Naive thymus-derived CD8-positive, alpha-beta T cell (primary cell): ENCODE measurements at places on chromosomes 3 and 15.

- H3K36me3 ChIP-seq: peaks cover 6% of the 10 kb centered on the region
- H3K4me3 ChIP-seq: no peak overlapping the region
- no peak overlapping the region for H3K27ac ChIP-seq
- H3K27me3 ChIP-seq: peaks cover 15% of the 10 kb centered on the region
- H3K4me1 ChIP-seq: peaks cover 6% of the 10 kb centered on the region
These were observed 44.7 kb upstream of the C2CD4B start for GRCh38 chr15:62209821-62210220.

GRCh38 chr3:124650798-124651197 is 79.5 kb upstream of the UMPS start:
- no peak overlapping the region for H3K27ac ChIP-seq
- no peaks in the 10 kb centered on the region for H3K4me1 ChIP-seq
- peaks cover 12% of the 10 kb centered on the region for H3K27me3 ChIP-seq
- no peaks in the 10 kb centered on the region for H3K36me3 ChIP-seq

DNA sequence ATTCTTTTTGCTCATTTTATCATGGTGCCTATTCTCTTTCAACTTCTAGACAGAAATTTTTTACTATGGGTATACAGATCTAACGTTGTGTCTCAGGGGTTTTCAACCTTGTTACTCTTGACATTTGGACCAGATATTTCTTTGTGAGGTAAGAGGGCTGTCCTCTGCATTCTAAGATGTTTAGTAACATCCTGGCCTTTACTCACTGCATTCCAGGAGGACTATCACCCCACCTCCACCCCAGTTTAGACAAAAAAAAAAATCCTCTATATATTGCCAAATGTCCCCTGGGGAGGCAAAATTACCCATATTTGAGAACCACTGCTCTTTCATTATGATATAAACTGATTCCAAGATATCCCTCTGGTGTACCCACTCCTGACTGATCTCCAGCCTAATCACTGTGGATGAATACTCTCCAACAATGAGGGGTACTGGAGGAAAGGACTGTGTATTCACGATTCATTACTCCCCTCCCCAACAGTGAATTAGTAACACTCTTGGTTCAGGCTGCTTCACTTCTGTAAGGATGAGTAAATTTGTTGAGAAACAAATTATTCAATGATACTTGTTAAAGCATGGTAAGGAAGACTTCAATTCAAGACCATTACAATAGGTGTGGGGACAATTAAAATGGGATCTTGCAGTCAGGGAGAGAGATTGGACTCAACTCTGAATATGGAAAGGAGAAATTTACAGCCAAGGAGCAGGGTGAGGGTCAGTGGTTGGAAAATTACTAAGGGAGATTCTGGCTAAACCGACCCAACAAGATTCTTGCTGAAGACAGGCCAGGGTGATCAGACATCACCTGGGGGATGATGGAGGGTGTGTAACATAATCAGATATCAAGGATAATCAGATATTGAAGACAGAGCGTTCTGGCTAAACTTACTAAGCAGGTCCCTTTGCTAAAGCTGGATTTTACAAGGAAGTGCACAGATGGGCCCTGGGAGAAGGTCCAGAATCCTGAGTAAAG is 123.8 kb upstream of the DAZL start:
- no peak for DNase-seq
- no peak overlapping the region for H3K4me3 ChIP-seq
- no peaks in the 10 kb centered on the region for H3K4me1 ChIP-seq
- no peaks in the 10 kb centered on the region for H3K27me3 ChIP-seq
- peaks cover 31% of the 10 kb centered on the region for H3K36me3 ChIP-seq

DNA sequence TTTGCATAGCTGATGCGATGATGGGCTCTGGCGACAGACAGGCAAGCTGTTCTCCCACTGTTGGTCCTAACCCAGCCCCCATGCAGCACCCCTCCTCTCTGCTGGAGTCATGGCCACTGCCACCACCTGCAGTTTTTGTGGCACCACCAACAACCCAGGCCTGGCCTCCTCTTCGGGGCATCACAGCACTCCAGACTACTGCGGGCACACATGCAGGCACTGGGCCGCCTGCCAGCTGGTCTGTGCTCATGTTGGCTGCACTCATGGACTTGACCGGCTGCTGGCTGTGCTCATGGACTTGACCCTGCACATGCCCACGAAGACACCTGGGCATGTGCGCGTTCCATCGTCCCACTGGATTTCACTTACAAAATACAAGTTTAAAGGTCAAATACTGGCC is 130.9 kb upstream of the TMEM108 start:
- H3K4me1 ChIP-seq: no peaks in the 10 kb centered on the region
- no peaks in the 10 kb centered on the region for H3K36me3 ChIP-seq
- no peak for DNase-seq
- no peak overlapping the region for H3K27ac ChIP-seq
- no peak overlapping the region for H3K4me3 ChIP-seq

DNA sequence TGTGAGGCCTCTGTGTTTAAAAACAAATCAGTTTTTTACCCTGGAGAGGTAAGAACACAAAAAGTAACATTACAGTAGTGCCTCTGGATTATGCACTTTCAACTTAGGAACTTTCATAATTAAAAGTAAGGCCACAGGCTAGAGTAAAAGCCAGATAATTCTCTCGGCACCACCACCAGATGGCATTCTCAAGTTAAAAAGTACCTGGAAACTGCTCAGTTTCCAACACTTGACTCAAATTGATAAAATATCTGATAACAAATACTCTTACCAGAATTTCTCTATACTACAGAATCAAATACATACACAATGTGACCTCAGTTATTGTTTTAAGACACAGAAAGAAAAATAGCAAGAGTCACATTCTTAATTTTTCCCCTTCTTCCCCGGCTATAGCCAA is 19.9 kb downstream of the SPICE1 start:
- no peak overlapping the region for H3K4me3 ChIP-seq
- peak; percentile 15 for DNase-seq
- H3K27ac ChIP-seq: no peak overlapping the region
- peaks cover 9% of the 10 kb centered on the region for H3K36me3 ChIP-seq
- H3K4me1 ChIP-seq: no peaks in the 10 kb centered on the region

- H3K4me3 ChIP-seq: peak overlapping the region; percentile 95
- H3K27me3 ChIP-seq: peaks cover 4% of the 10 kb centered on the region
- no peak for DNase-seq
These were observed 1.7 kb downstream of the ANXA2 start for GRCh38 chr15:60396100-60396499.

DNA sequence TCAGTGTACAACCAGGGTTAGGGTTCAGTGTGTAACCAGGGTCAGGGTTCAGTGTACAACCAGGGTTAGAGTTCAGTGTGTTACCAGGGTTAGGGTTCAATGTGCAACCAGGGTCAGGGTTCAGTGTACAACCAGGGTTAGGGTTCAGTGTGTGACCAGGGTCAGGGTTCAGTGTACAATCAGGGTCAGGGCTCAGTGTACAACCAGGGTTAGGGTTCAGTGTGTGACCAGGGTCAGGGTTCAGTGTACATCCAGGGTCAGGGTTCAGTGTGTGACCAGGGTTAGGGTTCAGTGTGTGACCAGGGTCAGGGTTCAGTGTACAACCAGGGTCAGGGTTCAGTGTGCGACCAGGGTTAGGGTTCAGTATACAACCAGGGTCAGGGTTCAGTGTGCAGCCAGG is 33.3 kb downstream of the CYP11A1 start:
- peak overlapping the region; percentile 52 for H3K27ac ChIP-seq
- H3K27me3 ChIP-seq: no peaks in the 10 kb centered on the region
- peaks cover 3% of the 10 kb centered on the region for H3K4me1 ChIP-seq
- H3K4me3 ChIP-seq: no peak overlapping the region
- no peak for DNase-seq
- no peaks in the 10 kb centered on the region for H3K36me3 ChIP-seq

DNA sequence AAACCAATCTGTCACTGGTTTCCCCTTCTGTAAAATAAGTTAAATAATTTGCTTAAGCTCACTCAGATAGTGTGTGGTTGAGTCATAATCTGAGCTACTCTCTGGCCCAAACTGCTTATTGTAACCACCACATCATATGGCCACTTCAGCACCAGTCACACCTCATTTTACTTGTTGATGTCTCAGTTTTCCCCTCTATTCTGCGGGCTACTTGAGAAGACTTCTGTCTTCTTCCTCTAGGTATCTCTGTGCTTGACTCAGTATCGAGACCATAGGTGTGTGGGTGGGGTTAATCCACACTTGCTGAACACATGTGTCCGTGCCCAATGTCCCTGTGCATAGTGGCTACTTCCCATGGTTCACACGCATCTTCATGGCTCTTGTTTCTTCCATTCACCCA is 32.9 kb downstream of the CRYGS start:
- peaks cover 21% of the 10 kb centered on the region for H3K4me1 ChIP-seq
- H3K36me3 ChIP-seq: no peaks in the 10 kb centered on the region
- no peaks in the 10 kb centered on the region for H3K27me3 ChIP-seq
- no peak overlapping the region for H3K4me3 ChIP-seq
- no peak for DNase-seq
- H3K27ac ChIP-seq: no peak overlapping the region

DNA sequence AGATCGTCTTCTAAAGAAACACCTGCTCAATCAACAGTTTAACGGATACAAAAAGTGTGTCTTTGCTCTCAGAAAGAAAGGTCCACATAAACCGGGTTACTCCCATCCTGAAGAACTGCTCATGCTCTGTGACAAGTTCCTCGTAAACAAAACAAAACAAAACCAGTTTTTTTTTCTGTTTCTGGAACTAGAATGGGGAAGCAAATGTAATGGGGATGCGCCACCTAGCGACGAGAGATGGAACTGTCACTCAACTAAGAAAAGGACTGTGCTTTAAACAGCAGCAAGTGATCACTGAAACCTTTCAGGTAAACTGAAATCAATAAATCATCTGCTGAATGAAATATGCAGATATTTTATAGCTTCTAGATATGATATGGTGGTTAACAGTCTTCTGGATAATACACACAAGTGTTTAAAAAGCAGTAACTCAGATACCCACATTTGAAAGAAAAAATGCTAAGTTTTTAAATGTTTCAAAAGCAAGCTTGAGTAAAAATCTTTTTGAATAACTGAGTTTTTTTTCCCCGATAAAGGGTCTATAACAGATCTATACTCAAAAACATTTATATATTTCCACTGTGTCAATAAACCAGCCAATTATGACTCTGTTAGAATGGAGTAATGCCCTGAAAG is 10.9 kb downstream of the TM2D3 start:
- no peak overlapping the region for H3K4me3 ChIP-seq
- H3K36me3 ChIP-seq: peaks cover 4% of the 10 kb centered on the region
- H3K27ac ChIP-seq: peak overlapping the region; percentile 89
- peak; percentile 58 for DNase-seq
- no peaks in the 10 kb centered on the region for H3K27me3 ChIP-seq

GRCh38 chr3:98731720-98732285 is 31.3 kb upstream of the ST3GAL6 start:
- no peak for DNase-seq
- H3K4me3 ChIP-seq: peak overlapping the region; percentile 83
- H3K27ac ChIP-seq: no peak overlapping the region
- no peaks in the 10 kb centered on the region for H3K36me3 ChIP-seq
- H3K27me3 ChIP-seq: peaks cover 69% of the 10 kb centered on the region
- H3K4me1 ChIP-seq: peaks cover 23% of the 10 kb centered on the region

- peaks cover 14% of the 10 kb centered on the region for H3K36me3 ChIP-seq
- peaks cover 51% of the 10 kb centered on the region for H3K4me1 ChIP-seq
- no peaks in the 10 kb centered on the region for H3K27me3 ChIP-seq
- H3K4me3 ChIP-seq: no peak overlapping the region
These were observed 86.8 kb downstream of the SHQ1 start for GRCh38 chr3:72761410-72761809.

GRCh38 chr15:33132722-33133345 is 61.7 kb downstream of the FMN1 start:
- no peak overlapping the region for H3K4me3 ChIP-seq
- no peaks in the 10 kb centered on the region for H3K36me3 ChIP-seq
- no peak overlapping the region for H3K27ac ChIP-seq

DNA sequence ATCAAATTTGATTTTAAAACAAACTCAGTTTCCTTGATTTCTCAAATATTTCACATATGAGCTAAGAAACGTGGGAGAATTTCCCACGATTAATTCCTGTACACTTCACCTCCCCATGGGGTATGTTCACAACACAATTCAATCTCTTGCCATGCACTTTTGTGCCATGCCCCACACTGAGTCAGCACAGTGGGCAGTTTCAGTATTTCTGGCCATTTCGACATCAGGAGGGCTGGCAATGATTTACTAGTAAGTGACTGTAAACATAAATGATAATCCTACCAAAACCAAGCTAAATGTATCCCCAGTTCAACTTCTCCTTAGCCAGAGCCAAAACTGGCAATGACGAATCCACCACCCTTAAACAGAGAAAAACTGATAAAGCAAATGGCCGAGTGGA is 293.6 kb downstream of the FGF12 start:
- H3K27me3 ChIP-seq: peaks cover 12% of the 10 kb centered on the region
- no peak for DNase-seq
- no peaks in the 10 kb centered on the region for H3K4me1 ChIP-seq
- H3K36me3 ChIP-seq: no peaks in the 10 kb centered on the region
- no peak overlapping the region for H3K4me3 ChIP-seq

- no peak overlapping the region for H3K27ac ChIP-seq
- H3K4me1 ChIP-seq: no peaks in the 10 kb centered on the region
- no peaks in the 10 kb centered on the region for H3K36me3 ChIP-seq
- peaks cover 16% of the 10 kb centered on the region for H3K27me3 ChIP-seq
- DNase-seq: no peak
These were observed 377.8 kb upstream of the POU1F1 start for GRCh38 chr3:87654184-87654583.

- DNase-seq: no peak
- no peak overlapping the region for H3K4me3 ChIP-seq
- no peak overlapping the region for H3K27ac ChIP-seq
- peaks cover 3% of the 10 kb centered on the region for H3K4me1 ChIP-seq
- peaks cover 5% of the 10 kb centered on the region for H3K27me3 ChIP-seq
These were observed 57.6 kb upstream of the ATP11B start for GRCh38 chr3:182735672-182736071.

GRCh38 chr3:38582941-38583645 is 66.4 kb downstream of the SCN5A start:
- no peak overlapping the region for H3K27ac ChIP-seq
- H3K4me3 ChIP-seq: no peak overlapping the region
- H3K4me1 ChIP-seq: no peaks in the 10 kb centered on the region
- no peak for DNase-seq
- H3K27me3 ChIP-seq: no peaks in the 10 kb centered on the region

DNA sequence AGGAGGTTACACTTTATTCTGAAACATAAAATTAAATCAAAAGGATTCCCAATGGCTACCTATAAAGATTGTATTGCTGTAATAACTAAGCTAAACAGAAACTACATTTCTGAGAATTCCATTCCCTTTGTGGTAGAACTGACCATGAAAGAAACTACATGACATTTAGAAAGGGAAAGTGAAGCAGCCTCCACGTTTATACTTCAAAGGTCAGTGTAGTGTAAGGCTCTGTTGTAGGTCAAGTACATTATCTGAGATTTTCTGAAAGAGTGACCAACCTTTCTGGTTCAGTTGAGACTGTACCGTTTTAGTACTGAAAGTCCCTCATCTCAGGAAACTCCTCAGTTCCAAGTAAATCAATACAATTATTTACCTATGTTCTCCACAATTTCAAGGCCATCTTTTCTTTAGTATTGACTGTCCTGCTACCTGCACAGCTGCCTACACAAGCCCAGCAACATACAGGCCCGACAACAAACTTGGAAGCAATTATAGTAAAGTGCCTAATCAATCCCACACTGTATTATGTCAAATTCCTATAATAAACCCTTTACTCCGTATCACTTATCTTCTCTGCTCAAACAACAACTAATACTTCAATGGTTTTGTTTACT is 343.0 kb downstream of the PLOD2 start:
- H3K27ac ChIP-seq: no peak overlapping the region
- no peaks in the 10 kb centered on the region for H3K4me1 ChIP-seq
- H3K36me3 ChIP-seq: no peaks in the 10 kb centered on the region
- DNase-seq: no peak
- H3K27me3 ChIP-seq: no peaks in the 10 kb centered on the region
- no peak overlapping the region for H3K4me3 ChIP-seq

GRCh38 chr3:129341331-129342141 is 62.9 kb downstream of the HMCES start:
- DNase-seq: no peak
- H3K4me3 ChIP-seq: no peak overlapping the region
- no peaks in the 10 kb centered on the region for H3K36me3 ChIP-seq
- H3K4me1 ChIP-seq: peaks cover 5% of the 10 kb centered on the region
- peaks cover 27% of the 10 kb centered on the region for H3K27me3 ChIP-seq
